ENCODE measurements at places on chromosomes 16 and 17.

DNA sequence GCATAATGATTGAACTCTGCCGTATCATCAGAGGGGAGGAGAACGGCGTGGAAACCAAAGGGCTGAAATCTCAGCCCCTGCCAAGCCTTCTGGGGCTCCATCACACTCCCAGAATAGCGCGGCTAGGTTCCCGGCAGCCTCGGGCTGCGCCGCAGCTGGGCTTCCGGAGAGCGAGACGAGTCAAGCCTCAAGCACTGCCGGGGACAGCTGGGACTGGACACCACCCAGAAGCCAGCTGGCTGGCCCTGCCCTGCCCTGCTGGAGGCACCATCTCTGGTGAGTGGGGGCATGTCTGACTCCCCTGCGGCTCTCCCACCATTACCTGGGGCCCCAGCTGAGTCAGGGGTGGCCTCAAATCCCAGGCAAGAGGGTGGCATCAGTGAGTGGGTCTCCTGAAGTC lies 7.2 kb upstream of the GPRC5C start:
- no peak for DNase-seq

DNA sequence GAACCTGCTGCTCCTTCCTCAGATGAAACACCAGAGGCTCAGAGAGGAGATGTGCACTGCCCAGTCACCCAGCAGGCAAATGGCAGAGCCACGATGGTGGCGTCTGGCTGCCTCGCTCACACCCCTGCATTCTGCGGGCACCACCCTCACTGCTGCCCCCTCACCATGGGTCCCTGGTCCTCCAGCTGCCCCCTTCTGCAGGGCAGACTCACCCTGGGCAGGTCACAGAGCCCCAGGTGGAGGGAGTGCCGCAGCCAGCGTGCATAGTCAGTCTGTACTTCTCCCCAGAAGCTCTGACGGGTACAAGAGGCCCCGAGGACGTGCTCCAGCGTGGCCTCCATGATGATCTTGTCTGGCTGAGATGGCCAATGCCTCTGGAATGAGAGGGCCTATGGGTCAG lies 52.9 kb downstream of the RMI2 start:
- no peak for DNase-seq

DNA sequence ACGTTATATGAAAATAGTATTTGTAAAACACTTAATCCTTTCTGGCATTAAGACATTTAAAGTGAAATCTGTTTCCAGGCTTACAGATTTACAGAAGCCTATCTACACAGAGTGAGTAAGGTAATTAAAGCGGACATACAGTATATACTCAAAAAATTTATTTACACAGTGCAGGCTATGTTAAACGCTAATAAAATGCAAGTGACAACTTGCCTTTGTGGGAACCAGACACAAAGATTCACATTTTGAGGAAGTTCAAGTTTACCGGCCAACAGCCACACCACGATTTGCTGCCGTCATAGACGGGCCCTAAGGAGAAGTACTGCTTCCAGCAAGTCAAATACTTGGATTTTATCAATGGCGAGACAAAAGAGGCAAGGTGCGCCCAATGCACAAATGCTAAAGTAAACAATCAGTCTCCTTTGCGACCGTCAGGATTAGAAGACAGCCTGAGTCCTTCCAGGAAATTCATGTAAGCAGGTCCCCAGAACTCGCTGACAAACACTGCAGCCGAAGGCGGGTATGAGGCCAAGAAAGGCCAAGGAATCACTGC lies 801 bp downstream of the VPS35 start:
- DNase-seq, result no peak

- DNase-seq, result no peak
These were observed 15.1 kb downstream of the CDH8 start for GRCh38 chr16:62021161-62021581.

DNA sequence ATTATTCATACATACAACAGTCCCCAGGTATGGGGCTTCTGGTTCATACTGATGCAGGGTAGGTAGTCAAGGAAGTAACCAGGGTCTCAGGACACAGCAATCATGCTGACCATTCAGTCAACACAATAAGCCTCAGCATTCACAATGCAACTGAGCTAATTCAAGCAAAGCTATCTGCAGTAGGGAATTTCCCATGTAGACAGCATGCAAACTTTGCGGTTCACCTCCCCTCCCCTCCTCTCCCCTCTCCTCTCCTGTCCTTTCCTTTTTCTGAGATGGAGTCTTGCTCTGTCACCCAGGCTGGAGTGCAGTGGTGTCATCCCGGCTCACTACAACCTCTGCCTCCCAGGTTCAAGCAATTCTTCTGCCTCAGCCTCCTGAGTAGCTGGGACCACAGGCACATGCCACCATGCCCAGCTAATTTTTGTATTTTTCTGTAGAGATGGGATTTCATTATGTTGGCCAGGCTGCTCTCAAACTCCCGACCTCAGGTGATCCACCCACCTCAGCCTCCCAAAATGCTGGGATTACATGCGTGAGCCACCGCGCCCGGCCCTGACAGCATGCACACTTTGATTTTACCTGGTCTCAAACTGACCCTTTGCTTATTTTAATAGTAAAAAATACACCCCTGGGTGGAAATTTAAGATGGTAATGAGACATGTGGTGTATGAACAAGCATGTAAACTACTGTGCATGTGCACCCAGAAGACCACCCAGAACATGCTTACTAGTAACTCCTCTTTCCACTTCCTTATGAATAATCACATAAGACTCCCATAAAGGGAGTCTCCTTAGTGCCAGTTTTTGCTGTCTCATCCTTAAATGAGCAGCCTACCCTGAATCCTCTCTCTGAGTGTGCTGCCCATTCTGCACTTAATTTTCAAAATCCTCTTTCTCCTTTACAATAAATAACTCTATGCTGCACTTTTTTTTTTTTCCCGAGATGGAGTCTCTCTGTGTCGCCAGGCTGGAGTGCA lies 9.3 kb upstream of the RNF135 start:
- no peak for DNase-seq

DNA sequence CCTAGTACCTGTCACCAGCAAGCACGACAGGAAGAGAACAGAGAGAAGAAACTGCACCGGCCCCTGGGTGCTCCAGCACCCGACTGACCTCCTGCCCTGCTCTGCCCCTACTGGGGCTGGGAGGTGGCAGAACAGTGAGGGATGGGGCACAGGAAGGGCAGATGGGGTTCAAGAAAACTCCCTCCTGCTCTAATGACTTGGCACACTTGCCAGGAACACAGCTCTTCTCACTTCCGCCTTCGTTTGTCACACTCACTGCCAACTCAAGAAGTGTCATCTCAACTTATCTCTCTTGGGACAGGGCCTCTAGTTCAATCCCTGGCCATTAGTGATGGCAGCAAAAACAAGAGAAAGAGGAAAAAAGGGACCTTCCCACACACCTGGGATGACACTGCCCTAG lies 42.7 kb upstream of the ICAM2 start:
- DNase-seq, result no peak

DNA sequence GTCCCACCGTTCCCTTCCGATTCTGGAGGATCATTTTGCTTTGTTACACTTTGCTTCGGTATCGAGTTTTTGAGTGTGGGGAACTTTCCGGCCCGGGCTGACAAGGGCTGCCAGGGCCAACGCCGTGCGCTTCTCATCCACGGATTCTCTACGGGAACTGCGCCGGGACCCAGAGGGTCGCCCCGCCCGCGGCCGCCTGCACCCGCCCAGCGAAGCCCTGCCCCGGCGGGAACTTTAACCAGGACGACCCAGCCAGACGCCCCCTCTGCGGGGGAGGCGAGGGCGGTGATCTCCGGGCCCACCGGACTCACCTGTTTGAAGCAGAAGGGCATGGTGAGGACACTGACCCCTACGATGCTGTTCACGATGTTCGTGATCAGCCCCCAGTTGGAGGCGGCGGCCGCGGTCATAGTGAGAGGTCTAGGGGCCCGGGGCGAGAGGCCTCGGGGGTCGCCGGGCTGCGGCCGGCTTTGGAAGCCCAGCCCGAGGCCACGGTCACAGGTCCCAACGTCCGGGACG lies 536 bp downstream of the SLC38A10 start:
- DNase-seq, result no peak

DNA sequence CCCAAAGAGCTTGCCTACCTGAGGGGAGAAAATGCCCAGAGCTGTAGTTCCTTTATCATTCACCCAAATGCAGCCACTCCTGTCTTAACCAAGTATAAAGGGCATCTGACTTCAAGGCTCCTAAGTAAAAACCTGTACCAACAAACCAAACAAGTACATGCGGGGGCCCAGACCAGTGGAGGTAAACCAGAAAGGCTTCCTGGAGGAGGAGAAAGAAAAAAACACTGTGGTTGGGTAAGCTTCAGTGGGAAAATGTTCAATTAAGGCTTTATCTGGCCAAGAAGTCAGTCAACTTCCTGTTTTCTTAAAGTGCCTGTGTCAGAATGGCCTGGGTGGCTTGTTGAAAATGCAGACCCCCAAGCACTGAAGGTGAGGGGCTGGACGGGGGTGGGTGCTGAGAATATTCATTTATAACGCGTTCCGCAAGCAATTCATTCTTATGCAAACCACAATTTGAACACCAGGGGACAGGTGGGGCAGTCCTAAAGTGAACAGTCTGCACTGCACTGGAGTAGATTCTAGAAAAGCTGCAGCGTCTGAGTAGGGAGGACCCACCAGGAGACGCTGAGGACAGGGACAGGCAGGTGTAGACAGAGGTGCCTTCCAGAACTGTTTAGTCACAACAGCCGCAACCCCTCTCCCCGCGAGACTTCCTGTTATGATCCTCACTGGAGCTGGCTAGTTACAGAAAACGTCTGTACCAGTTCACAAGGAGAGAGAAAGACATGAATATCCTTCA lies 467.1 kb downstream of the SOX9 start:
- no peak for DNase-seq

DNA sequence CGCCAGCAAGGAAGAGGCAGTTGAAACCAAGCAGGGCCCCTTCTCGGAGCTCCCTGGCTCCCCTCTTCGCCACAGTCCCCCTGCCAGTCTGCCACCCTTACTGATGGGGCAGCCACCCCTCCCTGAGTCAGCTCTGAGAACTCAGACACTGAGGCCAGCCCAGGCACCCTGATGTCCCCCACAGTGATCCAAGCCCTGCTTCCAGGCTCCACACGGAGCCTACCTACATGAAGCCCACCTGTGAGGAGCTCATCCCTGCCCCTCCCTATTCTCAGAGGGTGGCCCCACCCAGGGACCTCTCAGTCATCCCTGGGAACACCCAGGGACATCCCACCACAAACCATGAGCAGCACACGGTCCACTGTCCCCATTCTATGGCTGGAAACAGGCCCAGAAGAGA lies 8.9 kb downstream of the CNGB1 start:
- DNase-seq, result no peak

- no peak for DNase-seq
These were observed 269.7 kb downstream of the SEC14L1 start for GRCh38 chr17:77410470-77410869.

- no peak for DNase-seq
These were observed 60.4 kb upstream of the IRX6 start for GRCh38 chr16:55263271-55264250.

GRCh38 chr17:49407981-49408501 lies 6.6 kb downstream of the PHB1 start:
- no peak for DNase-seq

- no peak for DNase-seq
These were observed 357.5 kb downstream of the SNX29 start for GRCh38 chr16:12334071-12334470.

DNA sequence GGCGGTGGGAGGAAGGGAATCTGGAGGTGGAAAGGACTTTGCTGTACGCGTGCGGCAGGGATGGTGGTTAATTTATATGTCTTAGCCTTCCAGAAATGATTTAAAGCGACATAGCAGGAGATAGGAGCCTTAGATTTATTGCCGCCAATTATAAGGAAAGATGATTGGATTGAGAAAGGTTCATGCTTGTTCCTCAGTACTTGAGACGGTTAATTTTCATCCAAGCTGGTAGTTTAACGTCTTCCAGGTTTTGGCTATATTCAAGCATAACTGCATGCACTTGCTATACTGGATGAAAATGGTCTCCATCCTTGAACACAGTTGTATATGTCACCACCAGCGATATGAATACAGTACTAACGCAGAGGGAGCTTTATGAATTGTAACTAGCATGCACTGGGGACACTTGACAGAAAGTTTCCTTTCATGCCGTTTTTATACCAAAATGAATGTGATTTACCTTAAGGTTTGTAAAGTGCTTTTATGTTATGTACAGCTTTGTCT lies 610 bp upstream of the PEX12 start:
- DNase-seq, result no peak

GRCh38 chr17:78736526-78737079 lies 45.5 kb downstream of the CYTH1 start:
- no peak for DNase-seq

- no peak for DNase-seq
These were observed 44.0 kb downstream of the AKAP10 start for GRCh38 chr17:19933628-19934027.

DNA sequence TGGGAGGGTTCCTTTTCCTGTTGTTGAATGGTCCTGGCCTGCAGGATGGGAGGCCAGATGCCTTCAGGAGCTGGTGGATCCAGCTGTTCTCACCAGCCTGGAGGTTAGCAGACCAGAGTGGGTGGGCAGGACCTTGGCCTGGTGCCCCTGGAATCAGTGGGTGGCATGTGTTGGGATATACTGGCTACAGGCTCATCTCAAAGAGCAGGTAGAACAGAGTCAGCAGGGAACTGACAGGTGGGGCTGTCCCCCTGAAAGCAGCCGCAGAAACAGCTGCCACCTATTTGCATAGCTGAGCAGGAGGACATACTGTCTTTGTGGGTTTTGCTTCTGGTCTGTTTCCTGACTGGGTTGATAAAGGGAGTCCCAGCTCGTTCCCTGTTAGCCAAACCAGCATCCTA lies 144.1 kb downstream of the RAB11FIP4 start:
- no peak for DNase-seq

DNA sequence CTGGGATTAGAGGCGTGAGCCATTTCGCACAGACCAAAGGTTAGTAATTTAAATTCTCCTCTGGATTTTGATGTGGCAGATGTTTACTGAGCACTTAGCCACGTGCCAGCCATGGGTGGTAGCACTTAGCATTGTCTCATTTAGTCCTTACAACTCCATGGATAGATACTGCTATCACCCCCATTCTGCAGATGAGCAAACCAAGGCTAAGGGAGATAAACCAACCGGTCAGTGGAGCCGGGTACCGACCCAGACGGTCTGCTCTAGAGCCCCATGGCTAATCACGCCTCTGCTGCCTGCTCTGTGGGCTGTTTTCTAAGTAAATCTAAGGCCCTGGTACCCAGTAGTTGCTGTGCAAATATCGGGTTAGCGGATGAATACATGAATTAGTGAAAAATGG lies 12.6 kb upstream of the ADGRG1 start:
- no peak for DNase-seq

- no peak for DNase-seq
These were observed 9.1 kb downstream of the TSC2 start for GRCh38 chr16:2056681-2057407.

- DNase-seq, result no peak
These were observed 2.0 kb upstream of the GRIN2C start for GRCh38 chr17:74861662-74862107.

GRCh38 chr16:61540216-61540615 lies 496.0 kb downstream of the CDH8 start:
- DNase-seq, result no peak

GRCh38 chr16:48681520-48681919 lies 71.5 kb upstream of the N4BP1 start:
- DNase-seq, result no peak

Data from esophagus squamous epithelium (tissue), 5 donors.